ENCODE measurements at places on chromosomes 1 and 21.

GRCh38 chr21:45595574-45596295, 47.8 kb upstream of the PCBP3 start:
- DNase-seq, result no peak

DNA sequence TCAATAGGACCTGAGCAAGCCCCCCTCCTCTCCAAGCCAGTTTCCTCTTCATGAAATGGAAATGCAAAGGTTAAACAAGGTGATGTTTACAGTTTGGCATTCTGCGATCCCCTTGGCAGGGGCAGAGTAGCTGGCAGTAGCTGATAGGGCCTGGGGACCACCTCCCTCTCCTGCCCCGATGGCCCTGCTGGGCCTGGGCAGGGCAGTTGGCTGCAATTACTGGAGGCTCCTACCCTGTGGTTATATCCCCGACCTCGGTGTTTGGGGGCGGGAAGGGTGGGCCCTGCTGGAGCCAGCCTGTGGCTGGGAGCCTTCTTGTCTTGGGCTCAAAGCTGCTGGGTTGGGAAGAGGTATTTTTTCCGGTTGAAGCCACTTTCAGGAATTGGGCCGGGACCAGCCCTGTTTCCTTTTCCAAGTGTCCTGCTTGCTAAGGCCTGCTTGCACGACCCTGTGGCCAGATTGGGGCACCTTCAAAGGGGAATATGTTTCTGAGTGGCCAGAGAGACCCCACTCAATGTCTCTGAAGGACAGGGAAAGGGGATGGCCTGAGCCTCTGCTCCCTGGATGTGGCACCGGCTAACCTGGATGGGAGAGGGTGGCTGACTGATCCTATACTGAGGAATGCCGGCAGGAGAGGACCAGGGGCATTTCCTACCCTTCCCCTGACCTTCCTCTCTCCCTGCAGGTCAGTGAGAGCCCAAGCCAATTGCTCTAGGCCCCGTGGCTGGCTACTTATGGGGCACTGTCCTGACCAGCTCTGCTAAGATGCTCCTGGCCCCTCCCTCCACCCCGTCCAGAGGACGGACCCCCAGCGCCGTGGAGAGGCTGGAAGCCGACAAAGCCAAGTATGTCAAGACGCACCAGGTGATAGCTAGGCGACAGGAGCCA, 1.9 kb downstream of the FAM110D start:
- DNase-seq, result no peak

GRCh38 chr1:5658340-5659316, 333.6 kb downstream of the NPHP4 start:
- DNase-seq, result peak; percentile 57

DNA sequence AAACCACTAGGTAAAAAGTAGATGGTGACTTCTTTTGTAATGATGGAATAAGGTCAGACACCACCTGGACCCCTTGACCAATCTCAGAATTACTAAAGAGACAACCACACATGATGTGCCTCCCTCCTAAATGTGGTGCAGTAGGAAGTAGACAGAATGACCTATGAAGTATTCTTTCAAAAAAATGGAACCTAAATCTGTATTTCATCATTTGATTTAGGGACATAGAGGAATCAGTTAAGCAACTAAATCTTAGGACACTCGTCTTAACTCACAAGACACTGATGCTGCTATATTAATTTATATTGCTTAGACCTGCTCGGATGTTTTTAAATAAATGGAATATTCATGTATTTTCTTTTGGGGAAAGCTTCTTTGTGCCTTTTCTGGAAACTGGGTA, 80.9 kb upstream of the IRF2BP2 start:
- no peak for DNase-seq

DNA sequence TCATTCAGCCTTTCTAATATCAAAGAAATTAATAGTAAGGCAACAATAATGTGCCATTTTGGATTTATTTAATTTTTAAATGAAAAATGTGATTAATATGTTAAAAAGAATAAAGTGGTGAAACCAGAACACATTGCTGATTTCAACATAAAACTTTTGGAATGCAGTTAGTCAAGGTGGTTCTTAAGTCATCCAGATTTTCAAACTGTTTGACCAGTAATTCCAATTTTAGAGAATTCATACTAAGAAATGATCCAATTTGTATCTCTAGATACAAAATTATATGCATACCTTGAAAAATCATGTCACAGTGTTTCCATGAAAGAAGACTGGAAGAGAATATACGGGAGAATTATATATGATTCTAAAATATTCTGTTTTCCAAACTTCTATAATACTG, 54.2 kb upstream of the MCOLN3 start:
- no peak for DNase-seq

DNA sequence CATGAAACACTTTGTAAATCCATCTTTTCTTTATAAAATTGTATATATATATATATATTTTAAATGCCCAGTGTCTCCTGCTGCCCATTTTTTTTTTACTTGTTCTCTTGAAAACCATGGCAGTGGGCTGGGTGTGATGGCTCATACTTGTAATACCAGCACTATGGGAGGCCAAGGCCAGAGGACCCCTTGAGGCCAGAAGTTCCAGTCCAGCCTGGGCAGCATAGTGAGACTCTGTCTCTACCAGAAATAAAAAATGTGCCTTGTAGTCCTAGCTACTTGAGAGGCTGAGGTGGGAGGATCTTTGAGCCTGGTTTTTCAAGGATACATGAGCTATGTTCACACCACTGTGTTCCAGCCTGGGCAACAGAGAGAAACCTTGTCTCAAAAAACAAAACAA, 62.2 kb downstream of the HS2ST1 start:
- DNase-seq, result no peak

DNA sequence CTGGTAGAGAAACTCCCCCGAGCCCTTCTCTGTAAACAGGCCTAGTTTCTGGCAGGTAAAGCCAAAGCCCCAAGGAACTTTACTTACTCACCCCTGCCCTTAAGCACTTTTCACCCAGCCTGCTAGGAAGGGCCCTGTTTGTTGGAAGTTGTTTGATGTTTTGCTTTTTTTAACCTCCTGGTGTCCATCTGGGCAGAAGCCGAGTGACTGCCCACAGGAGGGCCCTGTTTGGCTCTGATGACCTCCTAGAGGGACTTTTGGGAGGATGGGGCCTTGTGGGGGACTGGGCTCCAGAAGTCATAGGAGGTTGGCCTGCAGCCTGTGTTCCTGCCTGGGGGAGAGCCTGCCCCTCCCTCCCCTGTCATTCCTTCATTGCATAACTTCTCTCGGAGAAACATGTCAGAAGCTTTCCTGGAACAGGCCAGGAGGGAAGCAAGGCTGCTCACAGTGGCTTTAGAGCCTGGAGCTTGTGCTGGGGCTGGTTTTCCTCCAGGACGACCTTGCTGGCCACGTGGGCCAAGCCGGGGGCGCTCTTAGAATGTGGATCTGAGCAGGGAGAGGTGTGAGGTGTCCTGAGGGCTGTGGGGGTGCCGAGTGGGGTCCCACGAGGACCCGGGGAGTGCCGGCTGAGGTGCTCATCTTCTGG, 33.9 kb downstream of the COQ8A start:
- DNase-seq, result peak; percentile 33

All from transverse colon (tissue), 4 donors.